ENCODE measurements at places on chromosomes 5 and 9.

DNA sequence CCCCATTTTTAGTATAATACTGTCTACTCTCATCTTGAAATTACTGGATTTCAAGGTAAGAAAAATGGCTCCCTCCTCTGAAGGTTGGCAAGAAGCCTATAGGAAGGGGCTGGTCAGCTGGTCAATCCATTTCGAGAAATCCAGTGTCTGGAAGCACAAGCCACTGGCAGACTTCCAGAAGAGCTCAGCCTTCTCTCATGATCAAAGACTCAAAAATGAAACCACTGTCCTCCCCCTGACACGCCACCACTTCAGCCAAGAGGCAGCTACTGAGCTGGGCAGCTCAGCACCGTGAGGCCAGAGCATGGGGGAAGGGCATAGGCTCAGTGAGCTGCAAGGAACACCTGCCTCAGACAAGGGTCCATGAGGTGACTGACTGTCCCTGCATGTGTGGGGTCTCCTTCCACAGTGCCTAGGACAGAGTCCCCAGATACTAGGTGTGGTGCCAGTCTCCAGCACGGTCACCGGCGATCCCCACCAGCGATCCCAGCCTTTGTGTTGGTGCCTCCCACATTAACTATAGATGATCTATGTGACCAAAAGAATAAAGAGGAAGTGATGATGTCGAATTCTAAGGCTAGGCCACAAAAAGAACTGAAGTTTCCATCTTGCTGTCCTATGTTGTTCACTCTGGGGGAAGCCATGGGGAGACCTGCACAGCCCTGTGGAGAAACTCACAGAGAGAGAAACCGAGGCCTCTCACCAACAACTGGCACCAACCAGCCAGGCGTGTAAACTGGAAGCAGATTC lies 100.1 kb upstream of the LRRTM2 start:
- no peak for DNase-seq

DNA sequence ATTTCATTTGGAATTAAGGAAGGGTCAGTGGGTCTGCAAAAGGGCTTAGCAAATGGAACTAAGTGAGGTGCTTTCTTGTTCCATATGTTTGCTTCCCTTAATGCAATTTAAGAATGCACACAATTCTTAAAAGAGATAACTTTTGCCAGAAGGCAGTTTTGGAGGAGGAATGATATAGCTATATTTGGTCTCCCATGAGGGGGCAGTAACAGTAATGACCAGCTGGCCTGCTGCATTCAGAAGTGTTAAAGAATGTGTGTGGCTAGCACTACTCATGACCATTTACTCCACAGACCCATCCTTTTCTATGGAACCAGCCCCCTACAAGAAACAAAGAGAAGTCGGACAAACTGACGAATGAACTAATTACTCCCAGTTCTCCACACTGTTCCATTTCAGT lies 638.9 kb downstream of the RAB3C start:
- DNase-seq: no peak

DNA sequence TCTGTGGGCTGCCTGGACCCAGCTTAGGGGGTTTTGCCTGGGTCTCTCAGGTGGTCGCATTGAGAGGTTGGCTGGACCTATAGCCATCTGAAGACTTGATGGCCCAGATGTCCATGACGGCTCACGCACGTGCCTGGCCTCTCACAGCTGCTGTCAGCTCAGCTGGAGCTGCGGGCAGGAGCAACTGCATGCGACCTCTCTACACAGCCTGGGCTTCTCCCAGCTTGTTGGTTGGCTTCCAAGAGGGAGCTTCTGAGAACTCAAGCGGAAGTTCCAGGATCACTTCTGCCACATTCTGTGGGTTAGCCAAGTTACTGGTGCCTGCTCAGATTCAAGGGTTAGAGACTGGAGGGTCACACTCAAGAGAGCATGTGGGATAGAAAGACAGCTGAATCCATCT lies 99.2 kb downstream of the DAPK1 start:
- DNase-seq: no peak

- no peak for DNase-seq
Measured at GRCh38 chr5:71859515-71859914, 140.4 kb downstream of the CARTPT start.

DNA sequence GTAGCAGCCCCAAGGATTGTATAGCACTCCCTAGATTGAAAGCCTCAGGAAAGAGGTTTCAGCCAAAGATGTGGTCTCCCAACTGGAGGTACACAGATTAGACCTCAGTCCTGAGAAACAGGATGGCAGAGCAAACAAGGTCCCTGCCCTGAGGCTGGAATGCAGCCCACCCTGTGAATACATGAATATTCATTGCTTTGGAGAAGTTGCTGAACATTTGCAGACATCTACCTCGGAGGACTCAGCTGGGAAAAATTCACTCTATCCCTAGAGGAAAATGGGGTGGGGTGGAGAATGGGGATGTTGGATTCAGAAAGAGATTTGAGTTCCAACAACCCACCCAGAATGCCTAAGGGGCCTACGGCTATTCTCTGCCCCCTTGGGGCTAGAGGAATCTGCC lies 129.4 kb downstream of the SLIT3 start:
- DNase-seq: no peak

DNA sequence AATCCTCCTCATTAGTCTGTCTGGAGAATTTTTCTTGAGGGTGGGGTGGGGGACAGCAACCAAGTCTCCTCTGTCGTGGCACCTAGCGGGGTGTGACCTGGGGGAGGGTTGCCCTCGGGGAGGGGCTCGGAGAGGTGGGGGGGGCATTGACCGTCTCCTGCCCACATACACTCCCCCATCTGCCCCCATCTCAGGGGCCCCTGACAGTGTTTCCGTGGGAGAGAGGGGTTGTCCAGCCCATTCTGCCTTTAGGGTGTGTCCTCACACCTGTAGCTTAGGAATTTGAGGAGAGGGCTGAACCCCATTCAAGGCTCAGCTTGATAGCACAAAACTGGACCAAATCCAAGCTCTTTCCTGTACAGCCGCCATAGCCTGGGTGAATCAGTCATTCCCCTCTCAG lies 5.9 kb upstream of the CXXC5 start:
- DNase-seq: no peak

DNA sequence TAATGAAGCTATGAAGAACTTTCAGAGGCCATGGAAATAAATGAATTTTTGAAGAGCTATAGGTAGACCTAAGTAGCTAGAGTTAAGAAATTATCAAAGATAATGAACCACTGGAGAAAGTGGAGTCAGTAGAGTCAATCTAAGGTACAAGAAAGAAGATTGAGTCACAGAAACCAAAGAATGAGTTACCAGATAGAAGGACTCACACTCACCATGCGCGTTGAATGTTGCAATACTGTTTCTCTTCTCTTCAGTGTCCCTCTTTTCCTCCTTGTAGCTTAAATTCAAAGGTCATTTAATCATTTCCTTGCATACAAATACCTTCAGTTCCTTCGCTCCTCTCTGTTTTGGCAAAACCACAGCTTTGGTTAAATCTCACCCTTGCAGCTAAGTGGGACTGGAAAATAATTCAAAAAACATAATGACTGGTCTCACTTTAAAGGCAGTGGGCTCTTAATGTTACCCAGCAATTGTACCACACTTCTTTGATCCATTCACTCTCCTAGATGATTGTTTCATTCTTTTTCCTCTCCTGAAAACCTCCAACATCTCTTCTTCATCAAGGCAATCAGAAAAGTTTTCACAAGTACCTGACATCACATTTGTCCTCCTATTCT lies 58.3 kb downstream of the NIPBL start:
- no peak for DNase-seq
